ENCODE measurements at places on chromosomes 7 and 10.

GRCh38 chr7:88302486-88302885, 4.2 kb downstream of the STEAP4 start:
- no peak overlapping the region for H3K4me3 ChIP-seq
- H3K27me3 ChIP-seq = peaks cover 32% of the 10 kb centered on the region
- peaks cover 7% of the 10 kb centered on the region for H3K4me1 ChIP-seq
- no peak overlapping the region for H3K27ac ChIP-seq
- DNase-seq = no peak
- no peaks in the 10 kb centered on the region for H3K36me3 ChIP-seq

- DNase-seq = peak; percentile 35
- H3K4me1 ChIP-seq = peaks cover 19% of the 10 kb centered on the region
- H3K4me3 ChIP-seq = no peak overlapping the region
- peaks cover 25% of the 10 kb centered on the region for H3K27me3 ChIP-seq
- no peak overlapping the region for H3K27ac ChIP-seq
Observed at GRCh38 chr7:155997431-155998327, 185.4 kb upstream of the SHH start.

- peaks cover 3% of the 10 kb centered on the region for H3K27me3 ChIP-seq
- no peaks in the 10 kb centered on the region for H3K4me1 ChIP-seq
- DNase-seq = no peak
- H3K36me3 ChIP-seq = no peaks in the 10 kb centered on the region
Observed at GRCh38 chr10:51433949-51434475, 265.4 kb downstream of the CSTF2T start.

GRCh38 chr7:97024209-97025129, at the start of gene DLX5:
DLX5 (minus strand) TSS chr7:97024831; CDS start chr7:97024623, 208 bp downstream.
- H3K4me1 ChIP-seq = peaks cover 25% of the 10 kb centered on the region
- H3K4me3 ChIP-seq = peak within 1 kb of the TSS; percentile 9
- H3K27ac ChIP-seq = peak within 1 kb of the TSS; percentile 64

GRCh38 chr7:99083733-99084132, 60.2 kb downstream of the SMURF1 start:
- H3K4me1 ChIP-seq = peaks cover 6% of the 10 kb centered on the region

DNA sequence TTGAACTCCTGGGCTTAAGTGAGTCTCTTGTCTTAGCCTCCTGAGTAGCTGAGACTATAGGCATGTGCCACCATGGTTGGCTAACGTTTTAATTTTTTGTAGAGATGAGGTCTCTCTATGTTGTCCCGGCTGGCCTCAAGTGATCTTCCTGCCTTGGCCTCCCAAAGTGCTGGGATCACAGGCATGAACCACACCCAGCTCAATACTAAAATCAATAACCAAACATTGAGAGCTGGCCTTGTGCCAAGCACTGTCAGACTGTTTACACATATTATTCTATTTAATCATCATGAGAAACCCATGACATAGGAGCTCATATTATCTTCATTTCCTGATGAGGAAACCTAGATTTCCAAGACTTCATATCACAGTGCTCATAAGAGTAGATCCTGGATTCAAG, 251.2 kb downstream of the BAMBI start:
- peaks cover 11% of the 10 kb centered on the region for H3K27me3 ChIP-seq
- no peaks in the 10 kb centered on the region for H3K36me3 ChIP-seq
- H3K4me1 ChIP-seq = no peaks in the 10 kb centered on the region
- H3K4me3 ChIP-seq = no peak overlapping the region
- no peak overlapping the region for H3K27ac ChIP-seq

DNA sequence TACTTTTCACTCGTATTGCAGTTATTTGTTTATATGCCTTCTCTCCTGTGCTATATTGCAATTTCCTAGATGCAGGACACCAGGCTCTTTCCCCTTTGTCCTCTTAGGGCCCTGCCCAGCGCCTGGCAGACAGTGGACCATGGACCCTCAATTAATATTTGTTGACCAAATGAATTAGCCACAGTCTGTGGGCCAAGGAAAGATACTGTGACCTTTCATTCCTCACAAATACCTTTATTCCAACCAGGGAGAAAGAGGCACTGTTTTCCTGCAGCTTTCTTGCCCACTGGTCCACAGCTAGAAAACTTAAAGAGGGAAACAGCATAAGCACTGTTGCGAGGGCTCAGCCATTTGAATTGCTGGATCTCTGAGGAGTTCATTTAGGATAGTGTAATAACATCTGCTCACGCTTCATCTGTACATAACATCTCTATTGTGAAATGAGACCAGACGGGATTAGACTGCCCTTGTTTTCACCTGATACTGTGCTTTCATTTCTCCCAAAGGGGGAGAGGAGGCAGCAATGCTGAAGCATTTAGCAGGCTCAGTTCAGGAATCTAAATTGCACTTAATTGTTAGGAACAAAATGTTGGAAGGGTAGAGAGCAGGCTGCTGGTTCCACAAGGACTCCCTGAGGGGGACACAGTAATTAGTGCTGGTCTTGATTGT, 46.7 kb downstream of the TNS3 start:
- H3K27ac ChIP-seq = no peak overlapping the region
- H3K4me3 ChIP-seq = no peak overlapping the region
- H3K36me3 ChIP-seq = no peaks in the 10 kb centered on the region
- no peak for DNase-seq
- H3K4me1 ChIP-seq = no peaks in the 10 kb centered on the region
- H3K27me3 ChIP-seq = peaks cover 3% of the 10 kb centered on the region

DNA sequence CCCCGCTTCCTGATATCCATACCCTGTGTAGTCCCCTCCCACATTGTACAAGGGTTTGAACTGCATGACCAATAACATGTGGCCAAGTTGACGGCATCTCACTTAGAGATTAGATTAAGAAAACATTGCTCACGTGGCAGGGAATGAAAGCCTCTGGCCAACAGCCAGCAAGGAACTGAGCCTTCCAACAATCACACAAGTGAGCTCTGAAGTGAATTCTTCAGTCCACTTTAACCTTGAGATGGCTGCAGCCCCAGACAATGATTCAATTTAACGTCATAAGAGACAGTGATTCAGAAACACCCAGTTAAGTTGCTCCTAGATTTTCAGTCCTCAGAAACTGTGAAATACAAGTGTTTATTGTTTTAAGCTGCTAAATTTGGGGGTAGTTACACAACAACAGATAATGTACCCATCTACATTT, 165.9 kb upstream of the PLXNA4 start:
- no peaks in the 10 kb centered on the region for H3K36me3 ChIP-seq
- DNase-seq = no peak
- H3K4me3 ChIP-seq = no peak overlapping the region
- H3K4me1 ChIP-seq = no peaks in the 10 kb centered on the region
- H3K27ac ChIP-seq = no peak overlapping the region

GRCh38 chr7:138666385-138666784, 34.8 kb downstream of the SVOPL start:
- no peak overlapping the region for H3K27ac ChIP-seq
- peaks cover 3% of the 10 kb centered on the region for H3K36me3 ChIP-seq
- H3K4me3 ChIP-seq = no peak overlapping the region
- peaks cover 21% of the 10 kb centered on the region for H3K4me1 ChIP-seq
- no peak for DNase-seq

DNA sequence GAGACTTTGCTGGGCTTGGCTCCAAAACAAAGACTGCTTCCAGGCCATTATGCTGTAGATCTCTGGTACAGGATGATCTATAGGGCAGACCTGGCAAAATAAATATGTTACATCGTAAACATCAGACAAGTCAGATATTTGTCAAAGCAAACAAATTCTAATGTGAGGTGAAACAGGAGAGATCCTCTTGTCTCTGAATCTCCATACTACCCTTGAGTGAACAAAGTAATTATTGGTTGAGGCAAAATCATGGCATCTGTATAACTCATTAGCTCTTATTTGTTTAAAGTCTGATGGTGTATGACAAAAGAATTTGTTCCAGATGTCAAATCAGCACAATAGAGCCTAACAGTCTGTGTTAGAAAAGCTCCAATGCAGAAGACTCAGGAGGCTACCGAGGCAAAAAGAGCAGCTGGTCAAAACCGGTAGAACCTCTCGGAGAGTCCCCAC, 1291.5 kb downstream of the TYW1 start:
- no peak overlapping the region for H3K4me3 ChIP-seq
- H3K36me3 ChIP-seq = no peaks in the 10 kb centered on the region
- DNase-seq = no peak

- peak; percentile 22 for DNase-seq
- no peak overlapping the region for H3K27ac ChIP-seq
- no peak overlapping the region for H3K4me3 ChIP-seq
Observed at GRCh38 chr10:3747248-3747960, 37.6 kb downstream of the KLF6 start.

- no peaks in the 10 kb centered on the region for H3K36me3 ChIP-seq
- H3K4me1 ChIP-seq = peaks cover 2% of the 10 kb centered on the region
- no peaks in the 10 kb centered on the region for H3K27me3 ChIP-seq
- no peak overlapping the region for H3K27ac ChIP-seq
Observed at GRCh38 chr10:1449572-1450205, 287.6 kb downstream of the ADARB2 start.

GRCh38 chr7:116953906-116954838, 871 bp downstream of the ST7 start:
- peak overlapping the region; percentile 87 for H3K27ac ChIP-seq
- H3K27me3 ChIP-seq = no peaks in the 10 kb centered on the region
- peak overlapping the region; percentile 82 for H3K4me3 ChIP-seq
- DNase-seq = peak; percentile 49
- peaks cover 2% of the 10 kb centered on the region for H3K36me3 ChIP-seq

DNA sequence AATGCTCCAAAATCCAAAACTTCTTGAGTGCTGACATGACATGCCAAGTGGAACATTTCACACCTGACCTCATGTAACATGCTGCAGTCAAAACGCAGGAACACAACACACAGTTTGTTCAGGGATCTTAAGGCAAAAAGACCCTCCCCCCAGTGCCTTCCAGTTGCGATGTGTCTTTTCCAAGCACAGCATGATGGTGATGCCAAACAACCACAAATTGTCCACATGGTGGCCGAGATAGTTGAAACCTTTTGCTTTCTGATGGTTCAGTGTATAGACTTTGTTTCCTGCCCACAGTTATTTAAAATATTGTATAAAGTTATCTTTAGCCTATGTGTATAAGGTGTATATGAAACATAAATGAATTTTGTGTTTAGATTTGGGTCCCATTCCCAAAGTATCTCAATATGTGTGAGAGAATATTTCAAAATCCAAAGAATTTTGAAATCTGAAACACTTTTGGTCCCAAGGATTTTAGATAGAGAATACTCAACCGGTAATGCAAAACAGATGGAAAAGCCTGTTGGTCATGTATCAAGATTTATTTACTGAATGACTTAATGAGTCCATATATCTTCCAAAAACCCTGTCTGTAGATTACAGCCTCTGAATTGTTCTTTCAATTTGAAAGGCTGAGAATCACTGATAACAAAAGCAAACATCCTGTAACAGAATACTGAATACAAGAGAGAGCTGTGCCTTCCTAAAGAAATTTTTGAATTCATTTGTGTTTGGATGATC, 93.4 kb upstream of the OIT3 start:
- no peaks in the 10 kb centered on the region for H3K27me3 ChIP-seq
- peaks cover 18% of the 10 kb centered on the region for H3K4me1 ChIP-seq
- H3K27ac ChIP-seq = no peak overlapping the region
- no peak for DNase-seq
- peaks cover 2% of the 10 kb centered on the region for H3K36me3 ChIP-seq
- H3K4me3 ChIP-seq = no peak overlapping the region

- H3K4me1 ChIP-seq = no peaks in the 10 kb centered on the region
- H3K27me3 ChIP-seq = no peaks in the 10 kb centered on the region
- no peak for DNase-seq
- H3K27ac ChIP-seq = no peak overlapping the region
- no peak overlapping the region for H3K4me3 ChIP-seq
Observed at GRCh38 chr7:78441737-78442136, 643.2 kb downstream of the PHTF2 start.

- H3K27ac ChIP-seq = no peak overlapping the region
- no peaks in the 10 kb centered on the region for H3K27me3 ChIP-seq
- no peaks in the 10 kb centered on the region for H3K36me3 ChIP-seq
Observed at GRCh38 chr10:107589081-107589480, 424.6 kb upstream of the SORCS1 start.

- H3K4me1 ChIP-seq = no peaks in the 10 kb centered on the region
- peak; percentile 31 for DNase-seq
- H3K27ac ChIP-seq = no peak overlapping the region
- H3K27me3 ChIP-seq = no peaks in the 10 kb centered on the region
Observed at GRCh38 chr10:129768437-129769355, 195.4 kb downstream of the EBF3 start.

GRCh38 chr10:105793071-105793470, 1152.0 kb downstream of the SORCS3 start:
- H3K36me3 ChIP-seq = no peaks in the 10 kb centered on the region
- H3K27ac ChIP-seq = no peak overlapping the region
- no peak overlapping the region for H3K4me3 ChIP-seq
